ENCODE measurements at places on chromosomes 7 and 10.

DNA sequence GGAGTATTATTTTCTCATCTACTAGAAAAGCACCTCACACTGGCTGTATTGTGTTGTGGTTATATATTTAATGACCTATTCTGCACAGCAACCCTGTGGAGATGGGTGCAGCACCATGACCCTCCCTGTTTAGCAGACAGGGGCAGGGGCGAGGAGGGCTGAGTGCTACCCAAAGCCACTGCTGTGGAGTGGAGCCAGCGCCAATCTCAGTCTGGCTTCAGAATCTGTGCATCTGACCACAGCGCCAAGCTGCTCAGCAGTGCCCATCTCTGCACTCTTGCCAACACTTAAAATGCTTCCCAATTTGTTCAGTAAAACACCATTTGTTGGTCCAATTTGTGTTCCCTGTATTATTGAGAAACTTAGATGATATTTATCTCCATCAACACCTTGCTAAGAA, 239.1 kb downstream of the ZMYND11 start:
- DNase-seq: no peak

DNA sequence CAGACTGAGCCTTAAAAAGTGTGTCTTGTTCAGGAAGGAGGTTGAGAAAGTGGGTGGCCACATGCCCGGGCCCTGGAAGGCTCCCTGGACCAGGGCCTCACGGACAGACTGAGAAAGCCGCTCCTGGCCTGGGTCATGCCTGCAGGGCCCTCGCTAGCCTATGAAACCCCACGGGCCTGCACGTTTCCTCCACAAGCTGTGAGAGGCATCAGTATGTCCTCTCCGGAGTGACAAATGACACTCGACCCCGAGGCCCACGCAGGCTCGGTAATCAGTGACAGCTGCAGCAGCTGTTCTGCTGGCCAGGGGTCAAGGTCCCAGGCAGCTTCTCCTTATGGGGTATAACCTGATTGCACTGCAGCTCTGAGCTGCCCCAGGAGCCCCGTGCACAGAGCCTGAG, 47.6 kb downstream of the ASB13 start:
- no peak for DNase-seq

DNA sequence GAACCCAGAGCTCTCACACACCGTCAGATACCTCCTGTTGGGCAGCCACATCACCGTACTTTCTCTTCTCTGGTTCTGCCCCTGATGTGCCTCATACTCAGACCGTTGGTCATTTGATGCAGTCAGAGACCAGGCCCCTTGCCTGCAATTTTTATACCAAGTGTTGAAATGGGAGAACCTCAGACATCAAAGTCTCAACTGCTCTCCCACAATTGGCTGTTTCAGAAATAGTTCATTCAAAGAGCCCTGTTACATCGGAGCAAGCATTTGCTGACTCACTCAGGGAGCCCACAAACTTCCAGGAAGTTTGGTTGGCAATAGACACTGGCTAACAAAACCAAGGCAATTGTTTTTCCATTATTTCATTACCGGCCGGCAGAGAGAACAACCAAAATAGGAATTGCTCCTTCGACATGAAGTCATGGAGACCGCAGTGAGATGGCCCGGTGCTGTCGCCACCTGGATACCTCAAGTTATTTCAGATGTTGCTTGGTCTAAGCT, 33.5 kb upstream of the ADAM12 start:
- DNase-seq: no peak

- no peak for DNase-seq
Observed at GRCh38 chr7:156527458-156527890, 113.1 kb upstream of the RNF32 start.

DNA sequence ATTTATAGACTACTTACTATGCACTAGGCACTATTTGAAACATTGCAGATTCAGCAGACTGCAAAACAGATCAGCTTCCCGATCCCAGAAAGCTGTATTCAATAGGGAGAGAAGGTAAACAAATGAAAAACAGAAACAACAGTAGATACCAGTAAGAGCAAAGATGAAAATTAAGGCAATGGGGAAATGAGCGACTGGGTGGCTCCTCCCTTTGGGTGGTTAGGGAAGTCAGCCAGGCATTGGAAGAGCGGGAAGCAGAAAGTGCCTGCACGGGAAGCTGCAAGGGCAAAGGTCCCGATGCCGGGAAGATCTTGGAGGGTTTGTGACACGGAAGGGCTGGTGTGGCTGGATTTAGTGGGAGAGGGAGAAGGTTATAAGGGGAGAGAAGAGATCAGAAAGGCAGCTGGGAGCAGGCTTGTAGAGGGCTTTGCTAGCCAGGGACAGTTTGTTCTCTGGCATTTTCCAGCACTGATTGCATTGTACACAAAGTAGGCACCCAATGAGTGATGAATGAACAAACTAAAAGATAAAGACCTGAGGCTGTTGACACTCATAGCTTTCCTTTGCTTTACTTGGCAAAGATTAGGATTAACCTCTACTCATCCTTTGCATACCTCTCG, 67.8 kb downstream of the NAMPT start:
- DNase-seq: no peak

GRCh38 chr10:99941942-99942820, 67.6 kb downstream of the DNMBP start:
- no peak for DNase-seq

DNA sequence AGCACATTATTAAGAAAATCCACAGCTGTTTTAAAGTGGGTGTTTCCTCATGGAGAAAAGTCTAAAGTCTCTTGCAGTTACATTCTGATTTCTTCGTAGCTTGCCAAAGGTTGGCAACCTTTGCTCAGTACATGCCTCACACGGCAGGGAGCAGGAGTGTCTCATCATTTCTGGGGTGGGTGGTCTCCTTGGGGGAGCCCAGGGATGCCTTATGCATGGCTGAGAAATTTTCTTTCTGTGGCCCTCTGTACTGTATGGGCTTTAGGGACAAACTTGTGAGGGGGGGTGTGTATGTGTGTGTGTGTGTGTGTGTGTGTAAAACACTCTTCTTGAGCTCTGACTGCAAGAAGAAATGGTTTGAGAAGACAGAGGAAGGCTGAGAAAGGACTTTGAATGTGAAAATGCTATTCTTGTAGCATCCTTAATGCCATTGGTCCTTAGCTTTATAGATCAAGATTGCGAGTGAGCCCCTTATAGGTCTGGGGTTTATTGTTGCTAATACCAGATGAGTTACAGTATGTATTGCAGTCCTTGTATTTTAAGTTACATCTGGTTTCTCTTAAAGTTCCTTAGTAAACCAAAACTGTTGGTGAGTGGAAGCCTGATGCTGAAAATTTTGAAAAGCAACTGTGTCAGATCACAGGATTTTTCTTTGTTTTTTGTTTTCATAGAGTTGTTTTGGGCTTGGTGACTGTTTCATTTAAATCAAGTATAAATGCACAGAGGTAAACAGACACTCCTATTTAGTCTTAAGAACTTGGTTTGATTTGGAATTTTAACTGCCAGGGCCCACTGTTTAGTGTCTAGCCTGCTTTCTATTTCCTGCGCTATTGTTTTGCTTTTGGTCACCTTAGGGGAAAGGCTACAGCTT, 242.0 kb downstream of the BICC1 start:
- DNase-seq: no peak

Data from SK-MEL-5 (cell line).